ENCODE measurements at places on chromosomes 2 and 18.

GRCh38 chr2:145771525-145771924 is 1251.6 kb upstream of the ZEB2 start:
- no peak for DNase-seq

DNA sequence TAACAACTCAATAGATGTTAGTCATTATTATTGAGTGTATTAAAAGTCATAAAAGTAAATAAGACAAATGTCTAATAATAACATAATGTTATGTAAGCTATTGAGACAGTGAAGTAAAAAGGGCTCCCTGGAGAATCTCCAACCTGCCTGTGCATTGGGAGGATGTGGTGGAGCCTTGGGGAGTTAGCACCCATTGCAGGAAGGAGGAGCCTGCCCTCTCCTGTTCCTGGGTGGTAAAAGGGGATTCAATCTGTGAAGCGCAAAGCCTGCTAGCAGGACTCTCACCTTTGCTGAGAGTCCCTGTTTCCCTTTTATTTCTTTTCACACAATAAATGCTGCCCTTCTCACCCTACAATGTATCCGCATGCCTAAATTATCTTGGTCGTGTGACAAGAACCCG is 206.1 kb downstream of the RAB3GAP1 start:
- DNase-seq, result no peak

DNA sequence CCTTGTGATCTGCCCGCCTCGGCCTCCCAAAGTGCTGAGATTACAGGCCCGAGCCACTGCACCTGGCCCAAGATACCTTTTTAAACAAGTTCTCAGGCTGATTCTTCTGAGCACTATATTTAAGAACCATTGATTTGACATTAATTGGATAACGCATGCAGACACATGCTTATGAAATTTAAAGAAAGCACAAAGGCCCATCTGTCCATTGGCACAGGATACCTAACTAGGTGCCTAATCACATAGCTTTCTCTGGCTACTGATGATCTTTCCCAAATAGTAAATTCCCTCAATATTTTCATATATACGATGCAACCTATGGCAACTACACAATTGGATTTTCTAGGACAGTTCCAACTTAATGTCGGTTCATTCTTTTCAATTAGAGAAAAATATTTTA is 62.5 kb upstream of the STAM2 start:
- DNase-seq, result peak; percentile 67

GRCh38 chr2:149063177-149063576 is 24.7 kb downstream of the LYPD6B start:
- DNase-seq, result no peak

GRCh38 chr2:53545604-53546003 is 222.0 kb upstream of the CHAC2 start:
- peak; percentile 69 for DNase-seq

DNA sequence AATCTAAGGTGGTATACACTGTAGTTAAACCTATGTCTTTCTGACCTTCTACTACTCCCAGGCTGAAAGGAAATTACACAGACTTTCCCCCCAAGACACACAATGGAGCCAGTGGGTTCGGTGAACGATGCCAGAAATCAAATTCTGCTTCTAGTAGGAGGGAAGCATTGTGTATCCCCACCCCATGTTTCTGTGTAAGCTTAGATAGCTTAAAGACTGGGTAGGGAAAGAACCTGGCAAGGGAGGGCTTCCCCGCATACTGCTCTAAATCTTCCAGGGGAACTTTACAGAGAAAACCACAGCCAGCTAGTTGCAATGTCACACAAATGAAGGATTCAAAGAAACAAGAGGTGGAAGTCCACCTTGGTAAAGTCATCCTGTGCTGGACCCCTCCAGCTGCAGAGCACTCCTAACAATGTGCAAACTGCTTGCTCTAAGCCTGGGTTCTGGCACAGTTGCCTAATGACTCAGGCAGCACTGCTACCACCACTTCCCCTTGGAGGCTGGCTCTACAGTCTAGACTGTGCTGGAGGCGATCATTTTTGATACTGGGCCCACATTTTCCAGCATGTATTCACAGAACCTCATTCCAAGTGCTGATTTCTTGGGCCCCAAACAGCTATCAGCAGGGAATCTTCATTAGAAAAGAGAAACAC is 47.5 kb downstream of the TRIB2 start:
- no peak for DNase-seq

- DNase-seq, result no peak
Observed at GRCh38 chr2:240780023-240780700, 39.9 kb downstream of the KIF1A start.

GRCh38 chr2:105139556-105140239 is 101.8 kb downstream of the MRPS9 start:
- no peak for DNase-seq

DNA sequence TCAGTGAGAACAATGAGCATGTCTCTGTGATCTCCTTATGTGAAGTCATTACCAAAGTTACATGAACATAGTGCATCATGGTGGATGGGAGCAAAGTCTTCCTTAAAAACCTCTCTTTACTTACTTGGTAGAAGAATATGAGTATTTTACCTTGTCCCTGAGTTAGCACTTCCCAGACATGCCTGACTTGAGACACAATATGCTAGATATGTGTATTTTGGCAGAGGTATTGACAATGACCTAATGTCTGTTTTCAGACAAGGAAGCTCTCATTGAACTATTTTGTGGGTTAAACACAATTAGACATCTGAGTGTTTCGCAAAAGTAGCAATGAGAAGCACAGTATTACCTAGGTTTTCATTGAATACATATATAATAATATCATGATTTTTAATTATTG is 99.1 kb upstream of the MC4R start:
- DNase-seq, result no peak

DNA sequence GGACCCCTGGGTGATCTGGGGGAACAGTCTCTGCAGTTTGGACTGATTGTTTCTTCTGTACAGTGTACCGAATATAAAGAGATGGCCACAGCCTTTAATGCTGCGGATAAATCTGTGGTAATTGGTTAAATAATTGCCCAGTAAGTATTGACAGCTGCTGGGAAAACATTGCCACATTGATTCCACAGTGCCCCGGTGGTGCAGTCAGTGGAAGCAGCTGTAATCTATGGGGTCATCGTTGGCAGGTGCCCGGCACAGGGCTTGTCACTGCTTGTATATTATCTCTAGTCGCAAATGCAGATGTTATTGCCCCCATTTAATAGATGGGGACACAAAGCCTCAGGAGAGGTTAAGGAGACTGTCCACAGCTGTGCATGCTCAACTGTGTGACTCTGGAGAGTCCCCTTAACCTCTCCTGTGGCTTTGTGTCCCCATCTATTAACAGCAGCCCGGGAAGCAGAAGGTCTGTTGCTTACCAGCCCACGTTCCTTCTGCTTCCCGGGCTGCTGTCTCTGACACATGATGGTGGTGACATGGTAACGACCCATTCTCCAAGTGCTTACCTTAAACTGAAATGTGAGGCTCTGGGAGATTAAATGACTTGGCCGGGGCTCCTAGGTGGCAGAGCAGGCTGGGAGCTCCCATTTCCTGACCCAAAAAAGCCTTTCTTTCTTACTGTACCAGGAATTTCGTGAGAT is 76.9 kb downstream of the NCK2 start:
- DNase-seq, result peak; percentile 76

DNA sequence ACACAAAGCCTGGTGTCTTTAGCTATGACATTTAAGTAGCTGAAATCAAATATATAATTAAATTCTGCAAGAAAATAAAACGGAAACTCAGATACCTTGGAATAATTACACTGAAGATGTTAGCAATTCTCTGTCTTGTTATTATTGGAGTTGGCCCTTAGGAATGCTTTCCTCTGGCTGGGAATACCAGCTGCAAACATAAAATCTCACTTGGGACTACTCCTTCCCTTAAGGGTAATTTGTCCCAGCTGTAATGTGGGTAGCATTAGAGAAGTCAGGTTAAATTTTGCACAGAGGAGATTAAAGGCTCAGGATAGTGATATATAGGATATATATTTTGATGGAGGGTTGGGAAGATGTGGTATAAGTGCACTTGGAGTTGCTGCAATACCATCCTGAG is 37.3 kb upstream of the GRP start:
- DNase-seq, result no peak

GRCh38 chr2:160940271-160940670 is 220.0 kb upstream of the TANK start:
- DNase-seq, result no peak

DNA sequence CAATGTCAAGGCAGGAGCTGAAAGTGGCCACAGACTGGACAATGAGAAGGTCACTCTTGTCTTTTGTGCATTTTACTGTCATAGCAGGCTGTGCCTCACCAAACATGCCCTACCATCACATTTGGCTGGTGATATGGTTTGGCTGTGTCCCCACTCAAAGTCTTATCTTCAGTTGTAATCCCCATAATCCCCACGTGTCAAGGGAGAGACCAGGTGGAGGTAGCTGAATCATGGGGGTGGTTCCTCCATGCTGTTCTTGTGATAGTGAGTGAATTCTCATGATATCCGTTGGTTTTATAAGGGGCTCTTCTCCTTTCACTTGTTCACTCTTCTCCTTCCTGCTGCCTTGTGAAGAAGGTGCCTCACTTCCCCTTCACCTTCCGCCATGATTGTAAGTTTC is 49.6 kb upstream of the STPG4 start:
- no peak for DNase-seq

DNA sequence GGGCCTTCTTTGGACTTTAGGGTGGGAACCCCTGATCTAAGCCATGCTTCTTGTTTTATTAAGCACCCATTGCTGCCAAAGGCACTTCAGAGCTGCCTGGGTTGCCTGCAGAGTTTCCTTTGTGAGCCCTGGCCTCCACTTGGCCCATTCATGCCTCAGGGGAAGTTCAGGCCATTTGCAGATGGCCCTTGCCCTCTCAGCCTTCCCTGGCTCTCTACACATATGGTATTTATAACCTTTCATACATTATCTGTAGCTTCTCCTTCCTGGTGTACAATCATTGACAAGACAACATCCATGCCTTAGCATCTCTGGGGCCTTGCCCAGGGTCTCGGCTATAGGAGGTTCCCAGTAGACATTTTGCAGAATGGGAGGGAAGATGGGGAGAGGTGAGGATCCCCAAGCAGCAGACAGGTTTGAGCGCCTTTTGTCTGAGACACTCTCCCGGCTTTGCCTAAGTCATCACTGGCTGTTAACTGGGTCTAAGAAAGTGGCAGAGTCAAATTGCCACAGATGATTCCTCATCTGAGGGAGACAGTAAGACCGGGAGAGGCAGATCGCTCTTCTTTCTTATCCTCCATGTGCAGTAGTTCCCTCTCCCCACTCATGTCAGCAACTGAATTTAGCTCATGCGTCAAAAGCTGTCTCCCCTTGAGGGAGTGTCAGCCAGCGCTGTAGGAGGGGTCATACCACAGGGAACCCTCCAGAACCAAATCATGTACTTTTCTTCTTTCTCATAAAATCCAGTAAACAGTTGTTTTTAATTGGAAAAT is 2.7 kb downstream of the EHD3 start:
- DNase-seq, result no peak

GRCh38 chr2:216688731-216689340 is 6.5 kb downstream of the IGFBP5 start:
- peak; percentile 4 for DNase-seq

DNA sequence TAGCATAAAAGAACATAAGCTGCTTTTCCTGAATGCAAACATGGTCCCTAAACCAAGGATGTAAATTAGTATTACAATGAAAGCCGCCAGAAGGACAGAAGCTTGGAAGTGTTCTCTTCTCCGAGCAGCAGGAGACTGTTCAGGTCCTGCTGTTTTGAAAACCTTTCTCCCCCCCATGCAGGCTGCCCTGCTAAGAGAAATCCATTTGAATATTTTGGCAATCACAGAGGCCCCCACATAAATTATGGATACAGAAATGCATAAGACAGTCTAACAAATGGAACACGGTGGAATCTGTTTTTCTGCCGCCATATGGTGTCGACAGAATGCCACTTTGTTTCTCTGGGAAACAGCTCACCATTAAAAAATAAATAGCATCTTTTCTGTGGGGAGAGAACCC is 600.4 kb upstream of the KLHL29 start:
- peak; percentile 92 for DNase-seq

DNA sequence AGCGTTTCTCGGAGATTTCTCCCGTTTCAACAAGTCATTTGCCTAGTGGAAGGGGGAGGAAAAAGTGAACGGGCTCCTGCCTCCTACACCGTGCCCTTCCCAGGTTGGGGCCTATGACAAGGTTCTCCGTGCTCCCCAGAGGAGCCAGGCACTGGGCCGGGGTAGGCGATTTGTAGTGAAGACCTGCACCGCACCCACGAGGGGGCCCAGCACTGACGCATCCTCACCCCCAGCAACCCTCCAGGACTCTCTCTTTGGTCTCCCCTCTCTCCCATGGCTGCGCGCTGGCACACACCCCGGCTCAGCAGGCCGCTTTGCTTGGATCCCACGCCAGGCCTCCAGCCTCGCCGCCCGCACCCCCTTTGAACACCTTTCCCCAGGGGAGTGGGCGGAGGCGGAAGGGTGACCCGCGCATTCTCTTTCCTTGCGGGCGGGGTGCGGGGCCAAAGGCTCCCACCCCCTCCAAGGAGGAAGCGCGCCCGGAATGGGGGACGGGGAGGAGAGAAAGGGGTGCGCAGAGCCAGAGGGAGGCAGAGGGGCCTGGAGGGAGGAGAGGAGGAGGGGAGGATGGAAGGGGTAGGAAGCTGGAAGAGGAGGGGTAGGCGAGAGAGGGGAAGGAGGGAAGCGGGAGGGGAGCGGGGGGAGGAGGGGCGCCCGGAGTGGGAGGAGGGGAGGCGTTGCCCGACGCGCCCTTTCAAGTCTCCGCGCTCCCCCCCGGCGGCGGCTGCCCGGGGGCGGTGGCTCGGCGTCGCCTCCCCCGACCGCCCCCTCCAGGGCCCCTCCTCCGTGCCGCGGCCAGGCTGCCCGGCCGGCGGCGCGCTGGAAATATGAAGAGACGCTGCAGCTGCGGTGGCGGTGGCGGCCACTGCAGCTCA is at the start of gene APCDD1:
Gene APCDD1, plus strand, starts transcription at position 830 of the 875 bp plus-strand sequence. CDS start 347 bp downstream, outside the sequence.
- peak; percentile 47 for DNase-seq

GRCh38 chr18:73646196-73646595 is 501.4 kb downstream of the FBXO15 start:
- DNase-seq, result no peak

- DNase-seq, result no peak
Observed at GRCh38 chr2:196145256-196145655, 26.1 kb downstream of the STK17B start.

GRCh38 chr2:9574331-9574730 is 18.7 kb upstream of the ADAM17 start:
- DNase-seq, result no peak

- no peak for DNase-seq
Observed at GRCh38 chr2:218871345-218872302, 9.0 kb upstream of the WNT10A start.

GRCh38 chr2:125296742-125297141 is 1271.7 kb downstream of the CNTNAP5 start:
- no peak for DNase-seq

- peak; percentile 69 for DNase-seq
Observed at GRCh38 chr2:178109813-178110212, 2.4 kb upstream of the RBM45 start.
